ENCODE measurements at places on chromosomes 11 and 22.

GRCh38 chr11:64529559-64530520, 61.2 kb upstream of the SLC22A12 start:
- DNase-seq: peak; percentile 69

- no peak for DNase-seq
Observed at GRCh38 chr11:36431429-36432092, 78.5 kb downstream of the TRAF6 start.

- DNase-seq: no peak
Observed at GRCh38 chr11:46664612-46665011, 35.8 kb downstream of the ARHGAP1 start.

DNA sequence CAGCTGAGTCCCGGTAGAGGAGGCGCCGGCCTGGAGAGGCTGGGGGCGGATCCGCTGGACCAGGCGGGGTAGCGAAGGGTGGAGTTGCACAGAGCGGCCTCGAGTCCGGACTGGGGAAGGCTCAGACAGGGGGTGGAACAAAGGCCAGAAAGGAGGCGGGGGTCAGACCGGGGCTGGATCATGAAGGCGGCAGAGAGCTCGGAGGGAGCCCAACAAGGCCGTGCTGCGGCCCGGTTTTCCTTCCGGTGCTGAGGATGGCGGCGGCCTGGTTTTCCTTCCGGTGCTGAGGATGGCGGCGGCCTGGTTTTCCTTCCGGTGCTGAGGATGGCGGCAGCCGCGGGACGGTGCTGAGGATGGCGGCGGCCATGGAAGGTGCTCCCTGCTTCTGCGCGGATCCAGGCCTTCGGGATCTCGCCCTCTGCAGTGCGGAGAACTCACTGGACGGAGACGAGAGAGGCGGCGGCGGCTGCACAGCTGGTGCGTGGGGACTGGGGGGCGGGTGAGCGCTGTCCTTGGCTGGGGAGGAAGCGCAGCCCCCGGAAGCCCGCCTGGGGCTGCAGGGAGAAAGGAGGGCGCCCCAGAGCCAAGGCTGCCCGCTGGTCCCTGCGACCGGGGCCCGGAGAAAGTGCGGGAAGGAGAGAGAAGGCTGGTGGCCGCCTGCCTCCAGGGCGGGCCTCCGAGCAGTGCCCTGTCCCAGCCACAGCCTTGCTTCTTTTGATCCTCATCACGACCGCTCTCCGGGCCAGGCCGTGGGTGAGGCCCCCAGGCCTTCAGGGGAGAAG, 350.4 kb upstream of the B3GAT1 start:
- DNase-seq: no peak

DNA sequence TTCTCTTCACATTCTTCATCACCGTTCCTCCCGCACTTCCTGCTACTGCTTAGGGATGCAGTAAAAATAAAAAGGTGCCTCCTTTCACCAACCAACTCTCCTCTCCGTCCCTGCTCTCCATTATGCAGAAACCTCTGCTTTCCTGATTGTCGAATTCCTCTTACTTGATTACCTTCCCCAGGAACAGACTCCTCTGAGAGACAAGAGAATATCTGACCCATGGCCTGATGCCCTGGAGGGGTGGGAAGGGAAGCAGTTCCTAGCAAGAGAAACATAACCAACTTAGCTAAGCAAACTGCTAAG, 80.9 kb downstream of the TRIM29 start:
- no peak for DNase-seq

DNA sequence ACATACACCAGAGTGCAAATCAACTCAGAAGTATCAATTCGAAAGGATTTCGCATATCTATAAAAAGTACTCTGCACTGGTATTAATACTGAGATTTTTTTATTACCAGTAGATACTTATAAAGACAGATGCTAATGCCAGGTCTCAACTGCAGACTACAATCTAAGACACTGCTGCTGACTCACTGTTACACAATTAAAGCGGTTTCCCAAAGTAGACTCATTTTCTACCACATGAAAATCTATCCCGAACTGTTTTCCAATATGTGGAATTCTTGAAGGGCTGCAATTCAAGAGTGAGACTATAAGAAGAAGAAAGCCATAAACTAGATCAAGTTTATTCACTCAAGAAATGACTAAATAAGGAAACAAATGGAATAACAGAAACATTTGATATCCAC, 57.2 kb upstream of the ARHGAP32 start:
- DNase-seq: no peak
